Panc1 (cell line): ENCODE measurements at places on chromosomes 7 and 10.

GRCh38 chr10:102781090-102781920 lies 37.6 kb downstream of the WBP1L start:
- H3K36me3 ChIP-seq = no peaks in the 10 kb centered on the region
- no peak for DNase-seq
- no peak overlapping the region for H3K4me3 ChIP-seq
- peak overlapping the region; percentile 66 for H3K27ac ChIP-seq
- H3K27me3 ChIP-seq = no peaks in the 10 kb centered on the region

DNA sequence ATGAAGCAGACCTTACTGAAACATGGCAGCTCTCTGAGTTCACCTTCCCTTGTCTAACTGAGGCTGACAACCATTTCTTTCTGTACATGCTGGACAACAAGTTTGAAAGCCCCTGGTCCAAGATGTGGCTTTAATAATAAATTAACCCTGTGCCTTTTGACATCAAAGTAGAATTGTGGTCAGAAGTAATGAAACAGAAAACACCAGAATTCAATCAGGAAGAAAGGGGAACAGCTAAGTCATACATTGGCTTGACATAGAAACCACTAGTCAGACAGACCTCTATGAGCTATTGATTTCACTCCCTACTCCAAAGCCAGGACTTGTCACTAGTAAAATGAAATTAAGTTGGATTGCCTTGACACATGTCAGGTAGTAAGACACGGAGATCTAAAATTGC lies 175.2 kb upstream of the ASAH2 start:
- no peak overlapping the region for H3K27ac ChIP-seq
- no peaks in the 10 kb centered on the region for H3K27me3 ChIP-seq
- H3K4me1 ChIP-seq = no peaks in the 10 kb centered on the region
- no peak for DNase-seq

DNA sequence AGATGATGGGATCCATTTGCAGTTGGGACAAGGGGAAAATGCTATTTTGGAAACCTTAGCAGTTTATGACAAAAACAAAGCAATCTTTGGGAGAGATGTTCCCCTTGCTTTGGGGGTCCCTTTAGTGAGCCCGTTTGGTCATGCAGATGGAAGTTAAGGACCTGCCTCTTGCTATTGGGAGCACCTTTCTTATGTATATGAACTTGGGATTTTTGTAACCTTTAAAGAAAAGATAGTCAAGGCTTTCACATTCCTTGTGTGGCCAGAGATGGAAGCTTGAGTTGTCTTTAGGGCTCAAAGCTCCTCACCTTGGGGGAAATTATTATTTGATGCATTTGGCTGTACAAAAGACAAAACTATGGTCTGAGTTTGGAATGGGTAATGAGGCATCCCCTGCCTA lies 179.0 kb upstream of the PLPP4 start:
- H3K27me3 ChIP-seq = no peaks in the 10 kb centered on the region
- no peak for DNase-seq
- no peak overlapping the region for H3K4me3 ChIP-seq

GRCh38 chr7:69114374-69114773 lies 483.9 kb upstream of the AUTS2 start:
- no peaks in the 10 kb centered on the region for H3K4me1 ChIP-seq
- no peak overlapping the region for H3K4me3 ChIP-seq
- no peak overlapping the region for H3K27ac ChIP-seq
- no peaks in the 10 kb centered on the region for H3K27me3 ChIP-seq
- DNase-seq = no peak
- no peaks in the 10 kb centered on the region for H3K36me3 ChIP-seq

DNA sequence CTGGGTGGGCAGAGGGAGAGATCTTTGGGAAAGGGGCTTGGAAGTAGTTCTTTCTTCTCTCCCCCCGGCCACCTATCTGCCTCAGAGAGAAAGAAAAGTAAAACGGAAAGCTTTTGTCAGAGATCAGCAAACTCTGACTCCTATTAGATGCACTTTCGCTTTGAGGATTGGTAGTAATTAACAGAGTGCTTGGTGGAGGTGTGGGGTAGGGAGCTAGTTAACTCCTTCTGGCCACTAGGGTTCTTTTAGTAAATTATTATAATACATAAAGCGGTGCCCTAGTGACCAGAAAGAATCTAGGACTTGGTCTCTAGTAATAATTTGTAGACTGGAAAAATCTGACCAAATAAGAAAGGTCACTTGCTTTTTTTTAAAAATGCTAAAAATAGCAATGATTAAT lies 54.6 kb downstream of the CPVL start:
- DNase-seq = no peak
- no peaks in the 10 kb centered on the region; the same call in 1 of the 2 replicates for H3K4me1 ChIP-seq
- no peaks in the 10 kb centered on the region for H3K36me3 ChIP-seq
- peaks cover 7% of the 10 kb centered on the region; the same call in 1 of the 2 replicates for H3K27me3 ChIP-seq
- H3K27ac ChIP-seq = no peak overlapping the region

DNA sequence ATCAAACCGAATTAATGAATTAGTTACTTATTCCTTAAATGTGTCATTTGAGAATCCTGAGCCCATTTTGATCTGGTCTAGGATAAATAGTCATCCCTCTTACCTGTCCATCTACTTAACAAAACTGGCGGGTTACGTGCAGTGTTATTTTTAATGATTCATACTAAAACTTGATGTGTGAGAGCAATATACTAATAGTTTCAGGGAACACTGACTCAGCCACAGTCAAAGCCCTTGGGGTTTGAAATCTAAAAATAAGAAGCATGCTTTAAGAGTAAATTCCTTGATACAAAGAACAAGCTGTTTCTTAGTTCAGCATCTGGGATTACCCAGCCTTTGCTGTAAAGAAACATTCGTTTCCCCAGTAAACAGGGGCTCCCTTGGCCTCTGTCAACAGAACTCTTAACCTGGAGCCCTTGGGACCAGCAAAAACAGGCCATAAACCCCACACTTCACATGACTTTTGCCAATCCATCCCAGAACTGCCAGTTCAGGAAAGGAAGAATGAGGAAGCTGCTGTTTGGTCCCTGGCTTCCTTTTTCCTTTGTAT lies 370.6 kb upstream of the IGFBP3 start:
- H3K27me3 ChIP-seq = no peaks in the 10 kb centered on the region
- DNase-seq = no peak
- H3K4me1 ChIP-seq = no peaks in the 10 kb centered on the region
- H3K4me3 ChIP-seq = no peak overlapping the region
- no peak overlapping the region for H3K27ac ChIP-seq

GRCh38 chr7:16891338-16891737 lies 9.6 kb upstream of the AGR3 start:
- H3K36me3 ChIP-seq = no peaks in the 10 kb centered on the region
- peaks cover 18% of the 10 kb centered on the region for H3K4me1 ChIP-seq
- no peak overlapping the region for H3K4me3 ChIP-seq

GRCh38 chr7:83663131-83663530 lies 14.2 kb upstream of the SEMA3E start:
- H3K4me3 ChIP-seq = no peak overlapping the region
- DNase-seq = no peak
- H3K4me1 ChIP-seq = no peaks in the 10 kb centered on the region
- H3K27ac ChIP-seq = no peak overlapping the region
- H3K36me3 ChIP-seq = no peaks in the 10 kb centered on the region

- H3K27ac ChIP-seq = peak overlapping the region; percentile 70
- no peak for DNase-seq
- peaks cover 85% of the 10 kb centered on the region for H3K4me1 ChIP-seq
- H3K4me3 ChIP-seq = no peak overlapping the region
- H3K36me3 ChIP-seq = no peaks in the 10 kb centered on the region
These were observed 69.0 kb downstream of the TCF7L2 start for GRCh38 chr10:113019096-113019495.

DNA sequence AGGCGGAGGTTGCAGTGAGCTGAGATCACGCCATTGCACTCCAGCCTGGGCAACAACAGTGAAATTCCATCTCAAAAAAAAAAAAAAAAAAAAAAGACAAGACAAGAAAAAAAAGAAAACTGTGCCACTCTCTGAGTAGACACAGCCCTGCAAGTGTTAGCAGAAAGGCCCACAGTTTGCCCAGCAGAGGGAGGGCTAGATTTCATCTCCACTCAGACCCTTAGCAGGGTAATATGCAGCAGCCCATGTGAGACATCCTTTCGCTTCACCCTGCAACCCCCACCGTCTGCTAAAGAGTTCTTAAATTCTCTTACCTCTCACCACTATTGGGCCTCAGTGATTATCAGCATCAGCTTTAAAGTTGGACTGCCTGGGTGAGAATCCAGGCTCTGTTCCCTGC lies 38.2 kb downstream of the CTNNA3 start:
- H3K27me3 ChIP-seq = no peaks in the 10 kb centered on the region; the same call in 1 of the 2 replicates
- H3K27ac ChIP-seq = no peak overlapping the region

GRCh38 chr7:129713544-129713943 lies 102.0 kb downstream of the NRF1 start:
- no peak overlapping the region for H3K27ac ChIP-seq
- DNase-seq = no peak
- H3K36me3 ChIP-seq = peaks cover 7% of the 10 kb centered on the region; the same call in 1 of the 2 replicates
- H3K27me3 ChIP-seq = no peaks in the 10 kb centered on the region

DNA sequence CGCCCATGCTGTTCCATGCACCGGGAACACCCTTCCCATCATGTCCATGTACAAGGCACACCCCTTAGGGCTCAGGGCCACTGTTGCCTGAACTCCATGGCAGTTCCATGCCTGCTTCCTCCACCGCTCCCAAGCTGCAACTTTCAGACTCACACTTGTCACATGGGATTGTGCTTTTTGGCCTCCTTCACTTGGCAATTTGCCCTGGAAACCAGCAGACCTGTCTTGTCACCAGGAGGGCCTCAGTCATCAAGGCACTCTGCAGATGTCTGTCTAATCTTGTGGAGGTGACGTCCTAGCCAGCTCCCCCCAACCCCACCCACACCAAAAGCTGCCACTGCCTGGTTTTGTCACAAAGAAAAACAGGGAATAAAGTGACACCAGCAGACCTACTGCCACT lies 47.5 kb downstream of the CARD11 start:
- DNase-seq = no peak
- H3K27ac ChIP-seq = no peak overlapping the region
- no peaks in the 10 kb centered on the region for H3K27me3 ChIP-seq
- no peaks in the 10 kb centered on the region for H3K36me3 ChIP-seq
- no peak overlapping the region for H3K4me3 ChIP-seq
- no peaks in the 10 kb centered on the region for H3K4me1 ChIP-seq
